ENCODE measurements at places on chromosomes 7 and 10.

- no peak for DNase-seq
Observed at GRCh38 chr10:15370212-15370855, 755 bp downstream of the FAM171A1 start.

- DNase-seq, result no peak
Observed at GRCh38 chr10:97611473-97611872, 21.8 kb downstream of the MORN4 start.

GRCh38 chr10:30411263-30411662 lies 22.7 kb upstream of the MAP3K8 start:
- no peak for DNase-seq

DNA sequence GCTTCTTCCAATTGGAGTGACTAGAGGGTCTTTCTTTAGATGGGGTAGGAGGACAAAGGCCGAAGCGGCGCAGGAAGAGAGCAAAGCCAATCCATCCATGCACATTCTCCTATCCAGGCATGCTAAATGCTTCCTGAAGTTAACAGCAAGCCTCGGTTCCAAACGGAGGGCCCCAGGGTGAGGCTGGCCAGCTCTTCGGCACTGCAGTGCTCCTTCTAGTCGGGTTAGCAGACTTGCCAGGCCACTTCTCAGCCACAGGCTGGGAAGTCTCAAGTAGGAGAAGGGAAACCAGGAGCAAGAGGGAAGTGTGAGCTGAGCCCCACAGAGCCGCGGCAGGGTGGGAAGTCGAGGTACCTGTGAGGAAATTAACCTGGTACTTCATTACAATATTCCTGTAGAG lies 253.8 kb upstream of the INHBA start:
- DNase-seq, result no peak

GRCh38 chr10:2978111-2978510 lies 89.2 kb upstream of the PFKP start:
- peak; percentile 57 for DNase-seq

DNA sequence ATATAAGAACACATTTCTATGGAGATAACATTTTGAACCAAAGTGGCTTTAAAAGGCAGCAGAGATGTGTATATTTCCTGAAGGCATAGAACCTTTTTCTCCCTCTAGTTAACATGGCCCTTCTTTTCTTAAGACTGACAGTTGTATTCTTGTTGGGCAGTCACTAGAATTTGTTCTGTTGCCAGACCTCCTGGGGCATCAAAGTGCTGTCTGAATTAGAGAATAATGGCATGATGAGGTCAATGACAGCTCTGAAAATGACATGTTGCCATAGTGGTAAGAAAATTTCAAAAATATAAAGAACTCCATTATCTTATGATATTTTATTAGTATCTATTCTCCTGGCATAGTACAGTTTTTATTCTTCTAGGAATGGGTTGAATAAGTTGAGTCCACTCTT lies 446.7 kb downstream of the NRG3 start:
- DNase-seq, result no peak

DNA sequence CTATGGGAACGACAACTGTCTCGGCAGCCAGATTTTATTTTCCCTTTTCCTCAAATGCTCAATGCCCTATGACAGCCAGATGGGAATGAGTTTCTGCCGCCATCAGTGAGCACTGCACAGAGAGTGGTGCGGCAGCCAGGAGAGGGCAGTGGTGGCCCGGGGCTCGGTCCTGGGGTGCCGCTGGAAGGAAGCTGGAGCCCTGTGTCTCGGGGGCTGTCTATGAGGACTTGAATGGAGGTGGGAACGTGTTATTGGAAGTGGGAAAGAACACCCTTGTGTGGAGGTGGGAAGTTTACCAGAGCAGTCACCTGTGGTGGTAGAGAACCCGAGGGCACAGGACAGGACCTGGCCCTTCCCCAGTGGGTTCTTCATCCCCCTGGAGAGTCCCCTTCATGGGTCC lies 35.8 kb downstream of the JAKMIP3 start:
- DNase-seq, result no peak

DNA sequence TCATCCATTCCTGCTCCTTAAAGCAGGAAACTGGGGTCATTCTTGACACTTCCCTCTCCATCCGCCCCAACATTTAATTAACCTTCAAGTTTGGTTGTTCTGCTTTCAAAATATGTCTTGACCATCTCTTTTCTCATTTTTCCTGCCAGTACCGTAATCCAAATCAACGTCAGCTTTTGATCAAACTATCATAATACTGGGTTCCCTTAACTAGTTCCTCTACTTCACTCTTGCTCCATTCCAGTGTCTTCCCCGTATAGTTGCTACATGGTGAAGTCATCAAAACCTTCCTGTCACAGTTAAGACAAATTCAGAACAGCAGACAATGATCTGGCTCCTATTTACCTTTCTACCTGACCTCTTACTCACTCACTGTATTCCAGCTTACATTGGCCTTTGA lies 6.6 kb upstream of the KLF14 start:
- DNase-seq, result no peak

DNA sequence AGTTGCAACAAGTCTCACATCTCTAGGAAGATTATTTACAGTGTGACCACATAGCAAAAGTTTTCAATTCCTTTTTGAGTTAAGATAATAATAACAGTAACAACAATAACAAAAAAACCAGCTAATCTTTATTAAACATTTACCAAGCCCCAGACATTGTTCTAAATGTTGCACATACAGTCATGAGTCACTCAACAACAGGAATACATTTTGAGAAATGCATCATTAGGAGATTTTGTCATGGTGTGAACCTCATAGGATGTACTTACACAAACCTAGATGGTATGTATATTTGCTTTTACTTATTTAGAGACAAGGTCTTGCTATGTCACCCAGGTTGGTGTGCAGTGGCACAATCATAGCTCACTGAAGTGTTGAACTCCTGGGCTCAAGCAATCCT lies 52.0 kb downstream of the SPAM1 start:
- DNase-seq, result no peak

GRCh38 chr7:137981668-137982067 lies 20.2 kb downstream of the CREB3L2 start:
- DNase-seq, result no peak

- no peak for DNase-seq
Observed at GRCh38 chr7:115693779-115694178, 336.8 kb downstream of the TFEC start.

DNA sequence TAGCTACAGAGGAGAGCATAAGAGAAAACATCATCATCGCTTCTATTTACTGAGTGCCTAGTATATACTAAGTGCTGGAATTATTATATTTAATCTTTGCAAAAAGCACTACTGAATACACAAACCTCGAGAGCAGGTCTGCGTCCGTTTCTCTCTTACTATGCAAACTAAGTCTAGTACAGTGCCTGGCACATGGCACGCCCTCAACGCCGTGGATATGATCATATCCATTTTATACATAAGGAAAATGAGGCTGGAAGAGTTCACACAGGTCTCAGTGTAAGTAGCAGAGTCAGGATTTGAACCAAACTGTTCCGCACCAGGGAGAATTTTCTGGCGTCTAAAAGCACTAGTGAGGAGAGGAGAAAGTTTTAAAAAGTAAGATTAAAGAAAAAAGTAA lies 17.6 kb downstream of the MXI1 start:
- no peak for DNase-seq

DNA sequence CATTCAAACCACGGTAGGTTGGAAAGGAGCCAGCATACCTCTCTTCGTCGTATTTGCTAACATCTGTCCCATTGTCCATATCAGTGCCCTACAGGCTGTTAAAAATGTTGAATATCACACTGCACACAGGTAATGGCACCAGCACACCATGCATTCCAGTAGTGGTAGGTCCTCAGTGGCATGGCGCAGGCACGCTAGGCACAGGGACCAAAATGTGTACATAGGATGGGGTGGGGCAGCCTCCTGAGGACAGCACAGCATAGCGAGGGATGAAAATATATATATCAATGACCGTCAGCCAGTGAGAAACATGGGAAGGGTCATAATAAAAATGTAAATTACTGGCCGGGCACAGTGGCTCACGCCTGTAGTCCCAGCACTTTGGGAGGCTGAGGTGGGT lies 99.9 kb upstream of the CTBP2 start:
- DNase-seq, result no peak

- DNase-seq, result no peak
Observed at GRCh38 chr10:132696728-132697577, 89.0 kb downstream of the NKX6-2 start.

DNA sequence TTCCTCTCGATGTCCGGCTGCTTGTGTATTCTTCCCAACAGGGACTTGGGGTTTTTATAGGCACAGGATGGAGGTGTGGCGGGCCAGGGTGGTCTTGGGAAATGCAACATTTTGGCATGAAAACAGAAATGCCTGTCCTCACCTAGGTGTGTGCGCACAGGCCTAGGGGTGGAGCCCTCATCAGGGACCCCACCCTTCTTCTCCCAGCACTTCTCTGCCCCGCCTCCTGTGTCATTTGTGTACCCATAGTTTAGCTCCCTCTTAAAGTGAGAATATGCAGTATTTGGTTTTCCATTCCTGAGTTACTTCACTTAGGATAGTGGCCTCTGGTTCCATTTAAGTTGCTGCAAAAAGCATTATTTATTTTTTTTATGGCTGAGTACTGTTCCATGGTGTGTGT lies 90.2 kb upstream of the ITGB1 start:
- no peak for DNase-seq

GRCh38 chr10:5737352-5737751 lies 52.7 kb downstream of the TASOR2 start:
- DNase-seq, result no peak

GRCh38 chr7:18087026-18087686 lies 59.5 kb upstream of the PRPS1L1 start:
- DNase-seq, result peak; percentile 31

GRCh38 chr7:68699090-68699711 lies 899.1 kb upstream of the AUTS2 start:
- no peak for DNase-seq

- no peak for DNase-seq
Observed at GRCh38 chr10:19967981-19968380, 151.7 kb downstream of the PLXDC2 start.

DNA sequence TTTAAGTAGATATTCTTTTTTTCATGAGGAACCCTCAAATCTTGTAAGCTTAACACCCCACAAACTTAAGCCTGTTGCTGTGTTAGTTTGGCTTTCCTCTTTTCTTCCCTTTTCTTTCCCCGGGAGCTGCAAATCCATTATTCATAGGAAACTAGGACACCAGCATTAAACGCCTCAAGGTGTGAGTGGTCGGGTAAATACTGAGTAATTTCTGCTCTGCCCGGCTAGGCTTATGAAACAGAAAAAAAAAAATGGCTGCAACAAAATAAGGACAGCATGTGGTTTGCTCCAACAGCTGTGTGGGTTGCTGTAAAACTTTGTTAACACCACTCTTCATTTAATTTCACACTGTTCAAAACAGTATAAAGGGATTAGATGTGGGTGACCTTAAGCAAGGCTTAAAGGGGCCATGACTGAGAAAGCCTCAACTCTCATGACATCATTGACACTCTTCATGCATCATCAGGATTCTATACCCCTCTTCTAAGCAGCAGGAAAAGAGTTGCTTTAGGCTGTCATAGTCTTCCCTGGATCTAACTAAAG lies 104.1 kb downstream of the AOAH start:
- no peak for DNase-seq

DNA sequence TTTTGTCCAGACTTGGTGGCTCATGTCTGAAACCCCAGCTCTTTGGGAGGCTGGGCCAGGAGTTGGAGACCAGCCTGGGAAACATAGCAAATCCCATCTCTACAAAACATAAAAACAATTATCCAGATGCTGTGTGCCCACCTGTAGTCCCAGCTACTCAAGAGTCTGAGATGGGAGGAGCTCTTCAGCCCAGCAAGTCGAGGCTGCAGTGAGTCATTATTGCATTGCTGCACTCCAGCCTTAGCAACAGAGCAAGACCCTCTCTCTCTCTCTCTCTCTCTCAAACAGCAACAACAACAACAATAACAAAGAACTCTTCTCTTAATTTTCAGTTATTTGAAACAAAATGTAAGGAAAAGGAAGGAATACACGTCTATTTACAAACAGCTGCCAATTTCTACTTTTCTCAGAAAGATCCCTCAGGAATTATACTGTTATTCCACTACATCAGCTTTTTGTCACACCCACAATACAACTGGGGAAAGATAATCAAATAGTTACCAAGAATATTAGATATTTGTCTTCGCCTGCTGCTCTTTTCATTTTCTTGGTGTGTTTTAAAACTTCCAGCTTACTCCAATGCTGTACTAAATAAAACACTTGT lies 5.1 kb upstream of the TSPAN12 start:
- DNase-seq, result no peak

GRCh38 chr7:139683137-139683921 lies 94.5 kb downstream of the HIPK2 start:
- no peak for DNase-seq

GRCh38 chr7:64621656-64622055 lies 44.3 kb upstream of the ZNF107 start:
- DNase-seq, result no peak

GRCh38 chr10:94286901-94287300 lies 75.8 kb downstream of the NOC3L start:
- DNase-seq, result no peak

DNA sequence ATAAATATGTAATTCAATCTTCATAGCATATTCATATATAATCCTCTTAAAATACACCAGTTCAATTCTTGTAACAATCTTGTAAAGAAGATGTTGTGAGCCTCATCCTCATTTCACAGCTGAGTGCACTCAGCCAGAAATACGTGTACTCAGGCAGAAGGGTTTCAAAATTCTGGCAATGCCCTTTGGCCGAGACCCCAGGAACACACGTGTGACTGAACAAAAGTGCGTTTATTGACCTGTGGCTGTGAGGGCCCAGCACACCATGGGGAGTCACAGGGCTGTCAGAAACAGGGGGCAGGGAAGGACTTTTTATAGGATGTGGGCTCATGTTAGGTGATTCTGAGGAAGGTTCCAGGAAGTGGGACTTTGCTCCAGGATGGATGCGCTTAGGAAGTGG lies 21.5 kb downstream of the GIMAP8 start:
- DNase-seq, result no peak

- DNase-seq, result peak; percentile 90
Observed at GRCh38 chr10:118046395-118047156, at the start of gene RAB11FIP2. RAB11FIP2 (minus strand) TSS chr10:118046941; CDS start chr10:118046163, 778 bp downstream.

DNA sequence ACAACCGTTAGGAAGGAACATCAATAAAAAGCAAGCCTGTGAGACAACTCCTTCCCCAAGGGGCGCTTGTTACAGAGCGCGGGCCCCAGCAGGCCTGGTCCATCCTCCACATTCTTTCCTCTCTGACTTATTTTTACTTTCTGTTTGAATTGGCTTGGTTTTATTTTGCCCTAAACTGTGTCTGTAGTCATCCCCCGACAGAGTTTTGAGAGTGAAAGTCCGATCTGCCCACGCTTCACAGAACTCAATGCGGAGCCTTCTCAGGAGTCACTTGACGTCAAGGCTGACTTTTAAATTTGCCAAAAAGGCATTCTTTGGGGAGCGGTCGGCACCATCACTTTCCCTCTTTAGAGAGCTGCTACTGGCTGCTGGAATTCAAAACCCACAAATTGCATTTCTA lies 150.1 kb upstream of the KLF6 start:
- DNase-seq, result no peak

- DNase-seq, result no peak
Observed at GRCh38 chr10:55283031-55283430, 482.0 kb upstream of the PCDH15 start.

Measured in SK-N-DZ (cell line).